ENCODE measurements at places on chromosomes 13 and 19.
A peak's percentile ranks its signal among the peaks of the same experiment; 100 is the strongest.

DNA sequence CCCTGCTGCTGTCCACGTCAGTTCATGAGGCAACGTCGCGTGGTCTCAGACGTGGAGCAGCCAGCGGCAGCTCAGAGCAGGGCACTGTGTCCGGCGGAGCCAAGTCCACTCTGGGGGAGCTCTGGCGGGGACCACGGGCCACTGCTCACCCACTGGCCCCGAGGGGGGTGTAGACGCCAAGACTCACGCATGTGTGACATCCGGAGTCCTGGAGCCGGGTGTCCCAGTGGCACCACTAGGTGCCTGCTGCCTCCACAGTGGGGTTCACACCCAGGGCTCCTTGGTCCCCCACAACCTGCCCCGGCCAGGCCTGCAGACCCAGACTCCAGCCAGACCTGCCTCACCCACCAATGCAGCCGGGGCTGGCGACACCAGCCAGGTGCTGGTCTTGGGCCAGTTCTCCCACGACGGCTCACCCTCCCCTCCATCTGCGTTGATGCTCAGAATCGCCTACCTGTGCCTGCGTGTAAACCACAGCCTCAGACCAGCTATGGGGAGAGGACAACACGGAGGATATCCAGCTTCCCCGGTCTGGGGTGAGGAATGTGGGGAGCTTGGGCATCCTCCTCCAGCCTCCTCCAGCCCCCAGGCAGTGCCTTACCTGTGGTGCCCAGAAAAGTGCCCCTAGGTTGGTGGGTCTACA, 6.6 kb downstream of the FSTL3 start:
- DNase-seq: no peak

DNA sequence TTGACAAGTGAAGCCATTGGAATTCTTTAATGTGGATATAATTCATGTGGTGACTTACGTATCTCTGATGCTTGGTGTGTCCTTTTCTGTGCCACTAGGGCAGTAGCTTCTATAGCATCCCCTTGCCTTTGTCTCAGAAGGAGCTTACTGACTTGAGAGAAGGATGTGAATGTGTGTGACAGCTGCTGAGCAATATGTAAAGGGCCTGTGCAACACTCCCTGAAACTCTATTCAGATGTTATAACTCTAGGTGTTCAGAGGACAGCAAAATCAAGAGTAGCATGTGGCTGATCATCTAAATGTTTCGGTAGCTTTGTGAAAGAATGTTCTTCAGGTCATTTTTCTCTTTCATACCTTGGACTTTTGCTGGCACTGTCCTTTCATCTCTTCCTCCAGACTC, 189.5 kb downstream of the LMO7 start:
- no peak for DNase-seq

GRCh38 chr13:80215368-80215767, 125.6 kb downstream of the SPRY2 start:
- DNase-seq: no peak

DNA sequence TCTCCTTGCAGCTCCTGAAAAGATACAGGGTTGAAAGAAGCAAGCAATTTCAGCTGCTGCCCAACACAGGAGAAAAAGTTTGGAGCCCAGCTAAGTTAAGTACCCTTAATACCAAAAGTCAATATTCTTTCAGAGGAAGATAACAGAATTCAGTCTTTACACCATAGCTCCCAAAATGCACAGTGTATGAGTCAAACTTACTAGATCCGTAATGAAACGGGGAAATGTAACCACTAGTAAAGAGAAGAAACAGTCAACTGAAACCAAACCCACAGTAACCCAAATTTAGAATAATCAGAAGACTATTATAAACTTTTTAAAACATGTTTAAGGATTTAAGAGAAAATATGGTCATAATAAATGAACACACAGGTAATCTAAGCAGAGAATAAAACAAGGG, 45.2 kb downstream of the SUCLA2 start:
- no peak for DNase-seq

GRCh38 chr13:31675440-31675953, 63.8 kb upstream of the RXFP2 start:
- no peak for DNase-seq

DNA sequence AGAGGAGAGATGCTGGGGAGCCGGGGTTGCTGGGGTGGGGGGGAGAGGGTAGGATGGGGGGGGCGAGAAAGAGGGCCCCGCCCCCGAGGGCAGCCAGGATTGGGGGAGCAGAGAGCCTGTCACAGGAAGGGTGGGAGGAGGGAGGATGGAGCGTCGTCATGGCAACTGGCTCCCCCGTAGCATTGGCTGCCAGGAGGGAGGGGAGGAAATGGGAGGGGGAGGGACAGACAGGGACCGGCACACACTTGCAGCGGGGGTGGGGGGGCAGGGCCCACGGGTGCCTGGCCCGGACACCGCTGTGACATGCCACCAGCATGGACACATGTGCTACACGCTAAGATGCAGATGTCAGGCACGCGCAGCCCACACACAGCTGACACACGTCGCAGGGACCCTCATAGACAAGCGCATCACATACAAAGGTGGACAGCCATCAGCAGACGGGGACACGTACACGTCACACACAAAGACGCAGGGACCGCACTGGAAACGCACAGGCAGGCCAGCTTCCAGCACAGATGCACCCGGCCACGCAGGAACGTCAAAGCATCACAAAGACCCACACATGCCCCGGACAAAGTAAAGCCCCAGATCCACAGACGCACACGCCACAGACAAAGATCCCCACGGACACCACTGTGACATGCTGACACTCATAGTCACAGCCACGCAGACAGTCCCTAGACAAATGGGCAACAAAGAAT, at the start of gene LMTK3:
Gene LMTK3, minus strand, starts transcription at position 36 of the 704 bp plus-strand sequence. CDS start 259 bp downstream, outside the sequence.
- peak; percentile 78 for DNase-seq

GRCh38 chr13:21232196-21232595, 55.7 kb downstream of the MRPL57 start:
- DNase-seq: no peak

DNA sequence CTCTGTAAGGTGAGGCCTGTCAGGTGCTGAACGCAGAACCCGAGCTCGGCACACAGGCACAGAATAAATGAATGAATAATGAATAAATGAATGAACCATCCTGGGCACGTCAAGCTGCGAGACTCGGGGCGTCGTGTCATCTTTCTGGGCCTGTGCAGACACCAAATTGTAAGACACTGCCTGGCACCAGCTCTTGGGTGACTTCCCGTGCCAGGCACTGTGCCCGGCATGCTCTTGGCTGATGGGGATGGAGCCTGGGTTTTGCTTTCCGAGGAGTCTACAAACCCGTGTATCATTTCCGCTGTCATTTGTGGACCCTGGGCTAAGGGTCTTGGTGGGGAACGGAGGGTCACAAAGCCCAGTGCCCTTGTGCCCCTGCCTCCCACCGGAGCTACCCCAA, 43.9 kb downstream of the CELF5 start:
- DNase-seq: no peak

DNA sequence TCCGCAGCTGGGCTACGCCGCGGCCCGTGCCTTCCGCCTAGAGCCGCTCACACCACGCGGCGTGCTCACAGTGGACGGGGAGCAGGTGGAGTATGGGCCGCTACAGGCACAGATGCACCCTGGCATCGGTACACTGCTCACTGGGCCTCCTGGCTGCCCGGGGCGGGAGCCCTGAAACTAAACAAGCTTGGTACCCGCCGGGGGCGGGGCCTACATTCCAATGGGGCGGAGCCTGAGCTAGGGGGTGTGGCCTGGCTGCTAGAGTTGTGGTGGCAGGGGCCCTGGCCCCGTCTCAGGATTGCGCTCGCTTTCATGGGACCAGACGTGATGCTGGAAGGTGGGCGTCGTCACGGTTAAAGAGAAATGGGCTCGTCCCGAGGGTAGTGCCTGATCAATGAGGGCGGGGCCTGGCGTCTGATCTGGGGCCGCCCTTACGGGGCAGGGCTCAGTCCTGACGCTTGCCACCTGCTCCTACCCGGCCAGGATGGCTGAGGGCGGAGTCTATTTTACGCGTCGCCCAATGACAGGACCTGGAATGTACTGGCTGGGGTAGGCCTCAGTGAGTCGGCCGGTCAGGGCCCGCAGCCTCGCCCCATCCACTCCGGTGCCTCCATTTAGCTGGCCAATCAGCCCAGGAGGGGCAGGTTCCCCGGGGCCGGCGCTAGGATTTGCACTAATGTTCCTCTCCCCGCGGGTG, 7.4 kb downstream of the DBP start:
- no peak for DNase-seq

- no peak for DNase-seq
Observed at GRCh38 chr13:33207615-33207961, 78.0 kb downstream of the STARD13 start.

DNA sequence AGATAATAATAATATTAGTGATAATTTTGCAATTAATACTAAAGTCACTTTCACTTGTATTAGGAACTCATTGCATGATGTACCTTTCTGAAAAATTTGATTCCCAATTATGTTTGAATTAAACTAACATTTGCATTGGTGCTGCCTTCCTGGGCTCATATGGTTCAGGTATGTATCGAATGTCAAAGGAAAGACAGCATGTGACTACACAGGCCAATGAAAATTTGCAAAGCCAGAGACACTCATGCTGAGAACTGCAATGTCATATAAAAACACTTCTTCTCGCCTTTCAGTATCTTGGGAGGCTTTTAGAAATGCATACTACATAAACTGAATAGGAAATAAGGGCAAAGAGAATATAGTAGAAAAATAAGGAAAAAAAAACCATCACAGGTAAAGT, 44.3 kb downstream of the RAP2A start:
- no peak for DNase-seq

DNA sequence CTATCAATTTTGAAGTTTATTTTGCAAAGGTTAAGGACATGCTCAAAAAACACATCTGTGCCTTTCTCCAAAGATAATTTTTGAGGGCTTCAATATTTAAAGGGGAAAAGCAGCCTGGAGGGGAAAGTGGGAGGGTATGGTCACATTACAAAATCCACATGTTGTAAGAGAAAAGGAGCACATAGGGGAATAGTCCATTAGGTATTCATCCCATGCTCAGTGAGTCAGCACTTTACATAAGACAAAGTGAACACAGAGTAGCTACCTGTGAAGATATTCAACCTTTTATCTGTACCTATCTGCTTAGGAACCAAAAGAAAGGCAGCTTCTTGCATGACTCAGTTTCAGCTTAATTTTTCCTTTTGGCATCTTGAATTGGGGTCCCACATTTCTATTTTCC, 932.0 kb downstream of the SLITRK6 start:
- DNase-seq: no peak

GRCh38 chr19:30393046-30393445, 20.9 kb downstream of the ZNF536 start:
- DNase-seq: no peak

DNA sequence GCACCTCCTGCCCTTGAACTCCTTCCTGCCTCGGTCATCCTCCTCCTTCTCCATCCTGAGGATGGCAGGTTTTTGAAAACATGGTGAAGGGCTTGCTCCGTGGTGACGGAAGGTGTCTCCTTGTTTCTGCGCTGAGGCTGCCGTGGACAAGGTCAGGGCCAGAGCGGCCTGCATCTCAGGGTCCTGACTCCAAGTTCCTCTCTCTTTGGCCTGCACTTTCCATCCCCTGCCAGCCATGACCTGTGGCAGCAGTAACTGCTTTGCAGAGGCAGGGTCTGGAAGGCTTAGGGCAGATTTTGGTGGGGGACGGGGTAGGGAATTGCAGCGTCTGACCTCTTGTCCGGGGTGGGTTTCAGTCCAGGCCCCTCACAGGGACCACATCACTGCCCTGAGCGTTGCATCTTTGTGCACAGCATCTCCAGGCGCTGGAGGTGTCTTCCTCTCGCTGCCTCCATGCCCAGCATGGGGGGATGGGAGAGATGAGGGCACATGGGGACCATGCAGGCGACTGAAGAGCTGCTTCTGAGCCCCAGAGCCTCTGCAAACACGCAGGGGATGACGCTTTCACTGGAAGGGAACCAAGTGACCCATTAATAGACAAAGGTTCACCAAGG, 216.8 kb downstream of the TEX29 start:
- no peak for DNase-seq

- DNase-seq: no peak
Observed at GRCh38 chr13:96214824-96215445, 125.0 kb downstream of the HS6ST3 start.

- DNase-seq: no peak
Observed at GRCh38 chr13:85693889-85694511, 105.2 kb downstream of the SLITRK6 start.

- DNase-seq: no peak
Observed at GRCh38 chr19:6073858-6074708, 36.2 kb downstream of the RFX2 start.

DNA sequence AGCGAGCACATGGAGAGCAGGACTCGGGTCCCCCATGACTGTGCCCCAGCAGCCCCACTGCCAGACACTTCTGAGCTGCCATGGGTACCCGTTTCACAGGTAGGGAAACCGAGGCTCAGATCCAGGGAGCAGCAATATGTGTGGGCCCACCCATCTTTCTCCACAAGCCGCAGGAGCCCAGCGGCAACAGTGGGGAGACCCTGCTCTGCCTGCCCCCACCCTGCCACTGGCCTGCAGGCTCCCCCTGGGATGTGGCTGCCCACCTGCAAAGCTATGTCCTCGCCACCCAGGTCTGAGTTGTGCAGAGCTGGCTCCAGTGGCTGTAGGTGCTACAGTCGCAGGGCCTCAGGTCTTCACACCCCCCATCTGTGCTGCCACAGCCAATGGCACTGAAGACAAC, 50.6 kb upstream of the C1QTNF9B start:
- DNase-seq: no peak

DNA sequence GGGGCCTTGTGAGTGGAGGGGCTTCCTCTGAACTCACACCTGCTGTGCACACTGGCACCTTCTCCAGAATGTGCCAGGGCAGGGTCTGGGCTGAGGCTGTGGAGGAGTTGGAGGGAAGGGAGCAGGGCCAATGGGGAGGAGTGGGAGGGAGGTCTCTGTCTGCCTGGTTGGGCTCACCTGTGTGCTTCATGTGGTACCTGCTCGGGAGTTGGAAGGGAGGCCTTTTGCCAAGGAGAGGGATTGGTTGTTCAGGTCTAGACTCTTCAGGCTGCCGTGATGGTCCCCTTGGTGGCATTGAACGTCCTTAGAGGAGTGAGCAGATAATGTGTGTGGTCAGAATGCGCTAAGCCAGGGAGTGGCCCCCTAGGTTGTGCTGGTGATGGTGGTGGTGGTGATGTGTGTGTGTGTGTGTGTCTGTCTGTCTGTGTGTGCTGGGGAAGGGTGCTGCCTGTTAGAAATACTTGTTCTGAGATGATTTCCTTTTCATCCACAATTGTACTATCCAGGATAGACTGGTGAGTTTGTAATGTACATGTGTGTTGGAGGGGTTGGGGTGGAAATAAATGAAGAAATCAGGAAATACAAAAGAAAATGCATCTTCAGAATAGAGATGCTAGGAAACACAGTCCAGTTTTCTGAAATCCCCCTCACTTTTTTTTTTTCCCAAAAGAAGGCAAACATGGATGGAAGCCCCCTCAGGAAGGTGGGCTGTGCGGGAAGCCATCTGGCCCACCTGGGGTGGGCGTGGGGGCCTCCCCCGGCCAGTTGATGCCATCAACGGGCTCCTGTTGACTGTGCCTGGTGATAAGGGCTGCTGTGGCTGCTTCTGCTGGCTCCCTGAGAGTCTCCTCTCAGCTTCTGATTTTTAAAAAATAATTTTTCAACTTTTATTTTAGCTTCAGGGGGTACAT, 140.5 kb upstream of the ZNF536 start:
- DNase-seq: no peak

Data from T-helper 9 cell (primary cell).